ENCODE measurements at places on chromosomes 7 and 10.

DNA sequence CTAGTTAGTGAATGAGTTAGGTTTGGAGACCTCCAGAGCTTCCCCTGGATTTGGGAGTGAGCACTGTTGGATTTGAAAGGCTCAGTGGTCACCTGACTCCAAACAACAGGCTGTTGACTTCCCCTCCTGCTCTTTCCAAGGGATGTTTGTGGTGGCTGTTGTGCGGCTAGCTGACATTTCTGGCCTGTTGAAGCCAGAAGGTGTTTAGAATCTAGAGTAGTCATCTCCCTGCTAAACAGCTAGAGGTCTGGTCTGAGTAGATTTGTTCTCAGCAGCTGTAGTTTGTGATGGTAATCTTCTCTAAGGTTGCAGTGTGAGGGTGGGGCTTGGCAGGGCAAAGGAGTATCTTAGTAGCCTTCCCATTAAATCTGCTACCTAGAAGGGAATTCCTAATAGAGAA, 30.1 kb downstream of the BPGM start:
- DNase-seq = no peak

- DNase-seq = no peak
These were observed 1090.2 kb downstream of the NXPH1 start for GRCh38 chr7:9523579-9523978.

- no peak for DNase-seq
These were observed 34.1 kb downstream of the BLVRA start for GRCh38 chr7:43792471-43793150.

DNA sequence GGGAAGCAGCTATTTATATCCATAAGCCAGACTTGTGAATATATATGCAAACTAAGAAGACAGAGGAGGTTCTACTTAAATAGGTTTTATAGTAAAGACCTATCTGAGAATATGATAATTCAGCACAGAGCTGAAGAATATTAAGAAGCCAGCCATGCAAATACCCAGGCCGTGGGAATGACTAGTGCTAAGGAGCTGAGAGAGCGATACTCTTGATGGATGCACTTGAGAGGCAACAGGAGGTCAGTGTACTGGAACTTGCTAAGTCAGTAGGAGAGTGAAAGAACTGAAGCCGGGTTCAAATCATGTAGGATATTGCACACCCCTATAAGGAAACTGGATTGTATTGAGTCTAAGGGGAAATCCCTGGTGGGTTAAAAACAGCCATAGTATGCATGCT, 943.6 kb upstream of the MBL2 start:
- no peak for DNase-seq

- no peak for DNase-seq
These were observed 20.4 kb upstream of the GPR37 start for GRCh38 chr7:124785994-124786393.

DNA sequence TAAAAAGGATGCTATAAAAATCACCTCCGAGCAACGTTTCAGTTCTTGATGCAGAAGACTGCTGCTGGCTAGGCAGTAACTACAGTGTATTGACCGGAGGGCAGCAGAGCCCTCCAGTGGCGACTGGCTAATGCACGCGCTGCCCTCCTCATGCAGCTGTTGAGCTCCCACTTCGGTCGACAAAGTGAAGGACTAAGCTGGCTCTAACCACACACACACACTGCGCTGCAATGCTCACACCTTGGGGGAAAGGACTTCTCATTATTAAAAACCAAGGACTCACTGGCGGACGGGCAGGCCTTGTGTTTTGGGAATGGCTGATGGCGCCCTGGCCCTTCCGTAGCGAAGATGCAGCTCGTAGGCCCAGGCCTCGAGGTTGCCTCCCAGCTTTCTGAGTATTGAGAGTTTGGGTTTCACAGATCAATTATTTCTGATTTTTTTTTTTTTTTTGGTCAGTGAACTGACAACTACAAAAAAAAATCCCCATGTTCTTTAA, 120.9 kb upstream of the DIP2C start:
- DNase-seq = no peak

- no peak for DNase-seq
These were observed 26.1 kb downstream of the ANXA8 start for GRCh38 chr10:47457826-47458225.

GRCh38 chr7:2018569-2019460, 213.9 kb downstream of the MAD1L1 start:
- DNase-seq = no peak

DNA sequence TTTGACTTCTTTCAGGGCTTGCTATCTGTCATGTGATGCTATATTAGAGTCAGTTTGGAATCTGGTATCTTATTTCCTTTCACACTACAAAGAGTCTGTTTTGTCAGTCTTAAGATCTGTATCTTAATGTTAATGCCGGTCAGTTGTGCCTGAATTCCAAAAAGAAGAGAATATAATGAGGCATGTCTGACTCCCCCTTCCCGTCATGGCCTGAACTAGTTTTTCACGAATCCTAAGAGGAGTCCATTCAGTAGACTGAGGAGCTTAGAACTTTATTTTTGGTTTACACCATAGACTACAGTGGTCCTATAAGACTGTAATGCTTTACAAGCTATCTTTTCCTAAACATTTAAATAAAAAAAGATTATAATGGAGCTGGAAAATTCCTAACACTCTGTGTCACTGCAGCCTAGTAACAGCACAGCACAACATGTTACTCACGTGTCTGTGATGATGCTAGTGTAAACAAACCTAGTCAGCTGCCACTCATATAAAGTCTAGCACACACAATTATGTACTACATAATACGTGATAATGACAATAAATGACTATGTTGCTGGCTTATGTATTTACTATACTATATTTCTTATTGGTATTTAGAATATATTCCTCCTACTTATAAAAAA, 50.6 kb downstream of the VPS41 start:
- no peak for DNase-seq
